Activated CD8-positive, alpha-beta memory T cell treated with anti-CD3 and anti-CD28 coated beads for 48 hours (primary cell): ENCODE measurements at places on chromosomes 1 and 21.
A peak's percentile ranks its signal among the peaks of the same experiment; 100 is the strongest.

GRCh38 chr1:30599721-30600120 is 123.7 kb downstream of the MATN1 start:
- no peak for DNase-seq

- no peak for DNase-seq
Observed at GRCh38 chr1:18705811-18706210, 75.2 kb downstream of the PAX7 start.

DNA sequence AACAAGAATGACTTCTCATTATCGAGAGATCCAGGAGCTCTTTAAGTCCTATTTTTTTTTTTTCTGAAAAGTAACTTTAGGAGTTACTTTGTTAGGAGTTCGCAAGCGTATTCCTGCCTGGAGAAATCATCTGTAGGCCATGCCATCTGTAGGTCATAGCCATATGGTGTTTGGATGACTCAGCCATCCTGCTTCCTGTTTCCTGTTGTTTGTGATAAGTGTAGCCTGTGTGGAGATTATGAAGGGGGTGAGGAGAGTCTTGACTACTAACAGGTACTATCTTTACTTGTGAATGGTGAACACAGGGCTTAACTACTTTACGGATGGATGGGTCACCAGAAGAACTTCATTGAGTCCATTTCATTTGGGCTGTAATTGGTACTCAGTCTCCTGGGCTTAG is 327.2 kb downstream of the PTPRU start:
- DNase-seq, result no peak

DNA sequence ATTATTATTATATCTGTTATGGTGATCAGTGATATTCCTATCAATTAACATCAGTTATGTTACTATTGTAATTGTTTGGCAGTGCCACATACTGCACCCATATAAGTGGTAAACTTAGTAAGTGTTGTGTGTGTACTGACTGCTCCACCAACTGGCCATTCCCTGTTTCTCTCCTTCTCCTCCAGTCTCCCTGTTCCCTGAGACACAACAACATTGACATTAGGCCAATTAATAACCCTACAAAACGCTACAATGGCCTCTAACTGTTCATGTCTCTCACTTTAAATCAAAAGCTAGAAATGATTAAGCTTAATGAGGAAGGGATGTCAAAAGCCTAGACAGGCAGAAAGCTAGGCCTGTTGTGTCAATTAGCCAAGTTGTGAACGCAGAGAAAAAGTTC is 6.6 kb upstream of the THRAP3 start:
- no peak for DNase-seq

DNA sequence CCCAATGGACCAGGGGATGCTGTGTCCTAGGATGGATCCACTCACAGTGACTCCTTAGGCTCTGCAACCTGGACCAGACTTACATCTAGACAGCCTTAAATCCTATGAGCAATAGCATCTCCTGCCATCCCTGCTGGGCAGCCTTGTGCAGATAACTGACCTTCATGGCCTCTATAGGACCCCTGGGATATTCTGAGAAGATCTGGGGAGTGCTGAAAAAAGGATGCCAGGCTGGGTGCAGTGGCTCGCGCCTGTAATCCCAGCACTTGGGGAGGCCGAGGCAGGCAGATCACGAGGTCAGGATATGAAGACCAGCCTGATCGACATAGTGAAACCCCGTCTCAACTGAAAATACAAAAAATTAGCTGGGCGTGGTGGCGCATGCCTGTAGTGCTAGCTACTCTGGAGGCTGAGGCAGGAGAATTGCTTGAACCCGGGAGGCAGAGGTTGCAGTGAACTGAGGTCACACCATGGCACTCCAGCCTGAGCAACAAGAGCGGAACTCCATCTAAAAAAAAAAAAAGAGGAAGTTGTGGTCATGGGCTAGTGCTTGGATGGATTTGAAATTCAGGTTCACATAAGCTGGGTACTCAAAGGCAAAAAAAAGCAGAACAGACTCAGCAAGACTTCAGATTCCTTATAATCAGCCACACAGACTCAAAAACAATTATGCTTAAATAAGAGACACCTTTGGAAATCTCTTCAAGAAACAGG is 10.9 kb upstream of the SH2D1B start:
- DNase-seq, result no peak

DNA sequence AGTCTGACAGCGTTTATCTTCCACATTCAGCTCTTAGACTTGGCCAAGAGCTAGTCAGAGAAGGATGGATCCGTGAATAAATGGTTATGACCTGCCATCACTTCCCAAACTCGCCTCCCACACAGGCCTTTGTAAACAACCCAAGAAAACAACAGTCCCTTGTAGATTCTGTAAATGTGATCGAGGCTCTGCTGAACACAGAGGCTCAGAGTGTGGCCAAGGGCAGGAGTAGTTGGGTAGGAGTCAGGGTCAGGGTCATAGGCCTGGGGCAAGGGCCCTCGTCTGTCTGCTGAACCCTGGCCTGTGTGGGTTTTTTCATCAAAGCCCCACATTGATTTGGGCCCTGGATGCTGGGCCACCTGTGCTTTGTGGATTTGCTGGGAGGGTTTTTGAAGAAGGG is 32.7 kb downstream of the NCMAP start:
- DNase-seq, result no peak

DNA sequence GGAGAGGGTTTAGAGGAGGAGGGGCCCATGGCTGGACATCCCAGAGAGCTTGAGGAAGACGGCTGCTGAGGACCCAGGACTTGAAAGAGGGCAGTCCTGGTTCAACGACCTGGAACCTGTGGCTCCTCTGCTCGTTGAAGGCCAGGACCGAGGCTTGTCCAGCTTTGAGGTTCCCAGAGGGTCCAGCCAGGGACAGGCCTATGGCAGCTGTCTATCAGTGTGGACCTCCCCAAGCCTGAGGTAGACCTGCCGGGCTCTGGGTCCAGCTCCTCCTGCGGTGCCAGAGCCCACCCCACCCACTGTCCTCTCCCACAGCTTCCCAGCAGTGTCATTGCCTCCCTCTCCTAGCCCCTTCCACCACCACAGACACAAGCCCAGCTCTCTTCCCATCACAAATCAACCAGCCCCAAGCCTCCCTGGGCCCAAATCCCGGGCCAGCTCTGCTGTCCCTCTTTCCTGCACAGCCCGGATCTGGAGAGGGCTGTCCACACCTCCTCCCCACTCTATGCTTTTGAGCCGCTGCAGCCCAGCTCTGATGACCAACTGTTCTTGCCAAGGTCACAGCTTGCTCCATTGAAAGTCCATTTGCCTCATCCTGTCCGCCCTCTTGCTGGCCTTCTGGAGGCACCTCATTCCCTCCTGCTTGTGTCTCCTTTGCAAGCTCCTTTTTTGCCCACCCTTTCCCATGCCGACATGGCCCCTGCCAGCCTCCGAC is 48.7 kb upstream of the EDN2 start:
- no peak for DNase-seq

GRCh38 chr1:15876357-15877055 is 29.0 kb downstream of the SPEN start:
- no peak for DNase-seq

GRCh38 chr21:45856442-45856841 is 125.1 kb upstream of the COL6A1 start:
- DNase-seq, result no peak

DNA sequence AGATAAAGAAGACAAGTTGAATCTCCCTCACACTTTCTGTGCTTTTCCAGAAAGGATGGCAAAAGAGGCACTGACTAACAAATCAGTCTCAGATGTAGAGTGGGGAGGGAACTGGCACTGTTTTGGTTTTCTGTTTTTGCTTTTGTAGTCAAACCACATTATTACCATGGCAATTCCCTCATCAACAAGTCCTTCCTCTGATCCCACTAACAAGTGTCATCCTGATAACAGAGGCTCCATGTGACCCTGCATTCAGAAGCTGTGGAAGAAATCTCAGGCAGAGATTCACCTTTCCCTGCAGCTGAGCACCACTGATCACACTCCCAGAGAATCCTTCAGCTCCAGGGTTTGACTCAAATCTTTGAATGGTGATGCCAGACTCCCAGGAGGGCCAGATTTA is 203.4 kb downstream of the TNR start:
- DNase-seq, result no peak

GRCh38 chr1:54716299-54717047 is 812 bp downstream of the TTC4 start:
- no peak for DNase-seq

GRCh38 chr1:210900820-210901219 is 233.1 kb downstream of the KCNH1 start:
- DNase-seq, result no peak

DNA sequence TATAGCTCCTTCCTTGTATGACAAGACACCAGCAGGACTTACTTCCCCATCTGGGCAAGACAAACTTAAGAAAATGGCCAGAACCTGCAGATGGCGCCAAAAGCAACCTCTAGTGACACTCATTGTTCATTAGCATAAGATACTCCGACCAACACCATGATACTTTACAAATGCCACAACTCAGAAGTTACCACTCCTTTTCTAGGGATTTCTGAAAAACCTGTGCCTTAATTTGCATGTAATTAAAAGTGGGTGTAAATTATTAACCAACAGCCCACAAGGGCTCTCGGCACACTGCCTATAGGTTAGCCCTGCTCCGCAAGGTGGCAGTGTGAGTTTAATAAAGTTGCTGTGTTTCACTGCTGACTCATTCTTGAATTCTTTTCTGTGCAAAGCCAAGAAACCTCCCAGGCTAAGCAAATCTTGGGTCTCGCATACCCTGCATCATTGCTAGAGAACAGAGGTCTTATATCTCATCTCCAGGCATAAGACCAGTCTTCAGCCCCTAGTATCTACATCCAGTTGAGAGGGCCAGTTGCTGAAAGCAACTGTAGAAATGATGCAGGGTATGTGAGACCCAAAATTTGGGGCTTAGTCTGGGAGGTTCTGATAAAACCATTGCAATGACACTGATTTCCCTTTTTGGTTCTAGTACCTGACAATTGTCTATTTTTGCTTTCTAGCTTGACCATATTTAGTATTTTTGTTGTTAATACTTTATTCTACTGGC is 86.4 kb downstream of the FAF1 start:
- DNase-seq, result peak; percentile 17

- DNase-seq, result no peak
Observed at GRCh38 chr21:45405271-45405818, 380 bp downstream of the COL18A1 start.

GRCh38 chr21:38227401-38227800 is 29.4 kb upstream of the KCNJ15 start:
- DNase-seq, result no peak

DNA sequence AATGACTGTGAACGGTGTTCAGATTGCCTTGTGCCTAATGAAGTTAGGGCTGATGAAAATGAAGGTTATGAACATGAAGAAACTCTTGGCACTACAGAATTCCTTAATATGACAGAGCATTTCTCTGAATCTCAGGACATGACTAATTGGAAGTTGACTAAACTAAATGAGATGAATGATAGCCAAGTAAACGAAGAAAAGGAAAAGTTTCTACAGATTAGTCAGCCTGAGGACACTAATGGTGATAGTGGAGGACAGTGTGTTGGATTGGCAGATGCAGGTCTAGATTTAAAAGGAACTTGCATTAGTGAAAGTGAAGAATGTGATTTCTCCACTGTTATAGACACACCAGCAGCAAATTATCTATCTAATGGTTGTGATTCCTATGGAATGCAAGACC is 96.6 kb downstream of the ZFYVE9 start:
- DNase-seq, result no peak

GRCh38 chr1:226627924-226628611 is 79.5 kb downstream of the STUM start:
- no peak for DNase-seq

DNA sequence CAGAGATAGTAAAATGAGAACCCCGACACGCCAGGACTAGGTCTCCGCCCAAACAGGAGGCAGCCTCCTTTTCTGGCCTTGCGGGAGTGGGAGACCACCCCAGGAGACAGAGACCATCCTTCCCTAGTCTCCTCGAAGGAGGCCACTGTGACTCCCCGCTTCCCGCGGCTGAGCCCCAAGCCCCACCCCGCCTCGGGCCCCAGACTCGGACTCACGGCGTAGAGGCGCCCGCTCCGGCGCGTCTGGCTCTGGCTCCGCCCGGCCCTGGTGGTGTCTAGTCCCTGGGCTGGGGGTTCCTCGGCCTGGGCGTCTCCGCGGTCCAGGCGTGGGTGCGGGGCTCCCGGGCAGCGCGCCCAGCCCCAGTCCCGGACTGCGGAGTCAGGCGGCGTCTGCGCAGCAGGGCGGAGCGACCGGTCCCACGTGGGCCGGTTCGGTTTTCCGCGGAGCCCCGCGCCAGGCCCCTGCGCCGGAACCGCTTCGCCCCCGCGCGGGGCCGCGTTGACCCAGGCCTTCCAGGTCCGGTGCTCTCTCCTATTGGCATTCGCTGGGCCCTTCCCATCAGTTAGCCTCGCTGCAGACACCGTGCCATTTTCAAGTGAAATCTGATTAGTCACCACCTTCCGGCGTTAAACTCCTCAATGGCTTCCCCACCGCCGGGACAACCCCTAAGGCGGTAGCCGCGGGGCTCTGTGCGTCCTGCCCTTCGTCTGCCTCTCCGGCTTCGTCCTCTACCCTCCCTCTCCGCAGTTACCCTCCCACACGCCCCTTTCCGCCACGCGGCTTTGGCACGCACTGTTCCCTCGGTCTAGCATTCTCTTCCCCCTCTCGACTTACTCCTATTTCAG is at the start of gene C1orf216:
Gene C1orf216 (minus strand): TSS at position 393 of the 845 bp plus-strand sequence. CDS start 2,563 bp downstream, outside the sequence.
- DNase-seq, result peak; percentile 70

GRCh38 chr1:214155987-214156625 is 124.9 kb upstream of the SMYD2 start:
- DNase-seq, result no peak

DNA sequence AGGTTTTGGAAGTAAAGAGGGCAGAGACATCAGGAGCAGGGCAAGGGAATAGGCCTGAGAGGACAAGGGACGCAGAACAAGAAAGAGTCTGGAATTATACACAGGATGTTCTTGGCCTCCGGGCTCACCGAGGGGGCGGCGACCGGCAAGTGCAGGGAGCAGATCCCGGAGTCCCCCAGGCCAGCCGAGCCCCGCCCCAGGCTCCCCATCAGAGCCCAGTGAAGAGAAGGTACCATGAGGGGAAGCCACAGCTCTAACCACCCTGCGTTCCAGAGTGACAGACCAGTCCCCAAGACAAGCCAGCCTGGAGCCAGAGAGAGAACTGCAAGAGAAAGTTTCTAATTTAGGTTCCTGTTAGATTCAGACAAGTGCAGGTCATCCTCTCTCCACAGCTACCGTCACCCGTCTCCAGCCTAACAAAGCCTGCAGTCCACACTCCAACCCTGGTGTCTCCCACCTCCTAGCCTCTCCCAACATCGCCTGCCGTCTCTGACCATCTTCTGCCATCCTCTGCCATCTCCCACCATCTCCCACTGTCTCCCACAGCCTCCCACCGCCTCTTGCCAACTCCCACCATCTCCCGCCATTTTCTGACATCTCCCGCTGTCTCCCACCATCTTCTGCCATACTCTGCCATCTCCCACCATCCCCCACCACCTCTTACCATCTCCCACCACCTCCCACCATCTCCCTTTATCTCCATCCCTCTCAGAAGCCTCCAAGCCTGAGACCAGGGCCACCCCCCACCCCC is 42.5 kb downstream of the CAPN2 start:
- DNase-seq, result no peak

- no peak for DNase-seq
Observed at GRCh38 chr1:1754051-1754815, 24.0 kb downstream of the NADK start.

GRCh38 chr1:147496571-147497210 is 44.6 kb upstream of the BCL9 start:
- DNase-seq, result no peak
